ENCODE measurements at places on chromosomes 5 and 9.

DNA sequence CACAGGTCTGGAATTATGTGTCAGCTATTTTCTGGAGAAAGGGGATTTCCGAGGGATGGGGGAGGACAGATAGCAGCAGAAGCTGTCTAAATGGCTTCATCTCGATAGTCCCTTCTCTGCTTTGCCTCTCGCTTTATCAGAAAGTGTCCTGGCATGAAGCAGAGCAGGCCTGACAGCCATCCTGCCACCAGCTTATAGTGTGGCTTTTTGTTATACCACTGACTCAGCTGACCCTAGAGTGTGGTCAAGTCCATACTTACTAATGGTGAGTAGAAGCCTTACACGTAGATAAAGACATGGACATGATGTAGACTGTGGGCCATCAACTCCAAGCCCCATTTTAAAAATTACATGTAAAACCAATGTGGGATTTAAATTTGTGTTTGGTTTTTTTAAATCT lies 50.0 kb downstream of the RCL1 start:
- no peak for DNase-seq

- no peak for DNase-seq
Observed at GRCh38 chr5:95858023-95858461, 35.5 kb upstream of the GLRX start.

DNA sequence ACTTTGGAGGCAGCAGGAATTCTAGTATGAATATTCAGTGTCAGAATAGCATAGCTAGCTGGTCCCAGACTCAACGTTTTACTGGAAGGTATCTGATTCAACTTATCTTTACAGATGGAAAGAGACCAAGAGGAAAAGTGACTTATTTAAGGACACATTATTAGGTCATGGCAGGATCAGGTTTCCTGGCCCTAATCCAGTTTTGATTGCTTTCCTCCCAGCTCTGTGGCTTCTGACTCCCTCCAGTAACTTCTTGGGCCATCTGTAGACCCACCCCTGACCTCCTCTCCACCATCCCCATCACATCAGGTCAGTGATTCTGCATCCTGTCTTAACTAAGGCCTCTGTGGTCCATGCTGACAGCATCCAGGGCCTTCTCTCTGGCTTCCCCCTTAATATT lies 38.4 kb downstream of the SH3TC2 start:
- DNase-seq: no peak

- no peak for DNase-seq
Observed at GRCh38 chr5:175595905-175596304, 62.0 kb upstream of the HRH2 start.

GRCh38 chr5:122674385-122674784 lies 100.5 kb upstream of the SNX2 start:
- DNase-seq: no peak

DNA sequence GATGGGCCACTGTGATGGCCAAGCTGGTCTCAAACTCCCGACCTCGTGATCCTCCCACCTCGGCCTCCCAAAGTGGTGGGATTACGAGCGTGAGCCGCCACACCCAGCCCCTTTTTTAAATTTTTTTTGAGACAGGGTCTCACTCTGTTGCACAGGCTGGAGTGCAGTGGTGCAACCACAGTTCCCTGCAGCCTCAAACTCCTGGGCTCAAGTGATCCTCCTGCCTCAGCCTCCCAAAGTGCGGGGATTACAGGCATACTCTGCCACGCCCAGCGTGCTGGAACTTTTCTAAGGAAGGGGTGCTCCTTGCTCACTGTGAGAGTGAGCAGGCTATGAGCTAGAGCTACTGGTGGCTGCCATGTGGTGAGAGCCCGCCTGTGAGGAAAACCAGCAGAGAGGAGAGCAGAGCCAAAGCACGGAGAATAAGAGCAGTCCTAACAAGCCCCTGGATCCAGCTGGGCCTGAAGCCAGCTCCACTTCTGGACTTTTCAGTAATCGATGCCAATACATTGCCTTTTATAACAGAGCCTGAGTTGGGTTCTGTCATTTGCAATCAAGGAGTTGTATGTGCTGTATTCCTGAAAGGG lies 75.5 kb upstream of the UNC5A start:
- no peak for DNase-seq

- no peak for DNase-seq
Observed at GRCh38 chr5:143145243-143146160, 258.0 kb downstream of the NR3C1 start.

GRCh38 chr9:76510041-76510440 lies 51.1 kb downstream of the GCNT1 start:
- DNase-seq: no peak

GRCh38 chr9:106862821-106863720 lies at the start of gene ZNF462:
TSS of gene ZNF462 (plus strand) at chr9:106863166. CDS start at chr9:106923384, 60,218 bp downstream.
- peak; percentile 31 for DNase-seq

DNA sequence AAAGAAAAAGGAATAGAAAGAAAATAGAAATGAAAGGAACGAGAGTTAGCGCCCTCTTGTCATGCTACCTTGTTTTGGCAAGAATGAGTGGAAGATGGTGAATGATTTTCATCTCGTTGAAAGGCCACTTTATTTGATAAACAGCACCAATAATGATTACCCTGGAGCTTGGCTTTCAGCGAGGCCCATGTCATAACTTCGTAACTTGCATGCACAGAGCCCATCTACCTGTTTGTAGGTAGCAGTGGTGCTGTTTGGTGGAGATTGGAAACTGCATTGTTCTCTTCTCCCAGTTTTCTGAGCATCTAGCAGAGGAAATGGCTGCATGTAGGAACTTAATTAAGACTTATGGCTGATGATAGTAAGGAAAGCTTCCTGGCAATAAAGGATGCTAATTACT lies 59.3 kb downstream of the NPR3 start:
- no peak for DNase-seq

DNA sequence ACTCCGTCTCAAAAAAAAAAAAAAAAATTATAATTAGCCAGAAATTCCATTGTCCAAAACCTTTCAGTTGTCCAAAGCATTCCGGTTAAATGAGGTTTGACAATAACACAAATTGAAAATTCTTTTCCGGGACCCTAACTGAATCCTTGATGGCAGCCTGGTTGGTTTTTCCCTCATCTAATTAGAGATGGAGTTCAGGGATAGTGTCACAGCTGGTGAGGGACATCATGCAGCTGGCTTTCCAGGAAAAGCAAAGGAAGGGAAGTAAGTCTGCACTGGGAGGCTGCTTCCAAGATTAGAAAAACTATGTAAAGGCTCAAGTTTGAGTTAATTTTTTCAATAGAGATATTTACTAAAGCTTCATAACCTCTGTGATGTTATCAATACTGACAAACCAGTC lies 195.4 kb downstream of the ADAMTS12 start:
- DNase-seq: no peak

- DNase-seq: no peak
Observed at GRCh38 chr9:83346655-83347420, 191.4 kb downstream of the FRMD3 start.

- DNase-seq: peak; percentile 45
Observed at GRCh38 chr9:17531642-17532254, 47.1 kb upstream of the SH3GL2 start.

DNA sequence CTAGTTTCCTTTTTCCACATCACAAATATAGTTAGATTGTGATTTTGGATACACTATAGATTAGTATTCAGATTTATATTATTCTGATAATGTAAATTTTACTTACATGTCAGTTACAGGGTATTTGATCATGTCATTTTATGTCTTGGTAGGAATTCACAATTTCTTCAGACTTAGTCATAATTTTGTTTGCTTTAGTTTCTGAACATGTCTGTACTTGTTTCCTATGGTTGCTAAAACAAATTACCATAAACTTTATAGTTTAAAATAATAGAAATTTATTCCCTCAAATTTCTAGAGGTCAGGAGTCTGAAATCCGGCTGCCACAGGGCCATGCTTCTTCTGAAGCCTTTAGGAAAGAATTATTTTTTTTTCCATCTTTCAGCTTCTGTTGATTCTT lies 1817.2 kb upstream of the CDH9 start:
- no peak for DNase-seq
